ENCODE measurements at places on chromosomes 16 and 17.

GRCh38 chr17:40374821-40375498 lies 10.4 kb upstream of the GJD3 start:
- DNase-seq: no peak

DNA sequence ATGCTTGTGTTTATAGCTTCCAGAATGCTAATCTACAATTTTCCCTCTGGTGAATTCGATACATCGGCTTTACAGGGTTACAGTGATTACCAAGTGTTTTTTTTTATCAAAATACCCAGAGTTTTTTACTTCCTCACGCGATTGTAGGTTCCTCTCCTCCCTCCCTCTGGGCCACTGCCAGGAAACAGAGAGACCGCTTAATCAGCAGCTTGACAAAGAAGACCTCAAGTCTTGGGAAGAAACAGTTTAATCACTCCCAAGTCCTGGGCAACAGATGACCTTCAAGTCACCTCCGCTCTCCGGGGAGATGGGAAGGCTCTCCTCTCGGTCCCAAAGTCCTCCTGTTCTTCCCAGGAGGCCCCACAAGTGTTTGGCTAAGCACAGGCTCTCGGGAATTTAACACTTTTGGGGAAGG lies 23.5 kb downstream of the SMTNL2 start:
- no peak for DNase-seq

DNA sequence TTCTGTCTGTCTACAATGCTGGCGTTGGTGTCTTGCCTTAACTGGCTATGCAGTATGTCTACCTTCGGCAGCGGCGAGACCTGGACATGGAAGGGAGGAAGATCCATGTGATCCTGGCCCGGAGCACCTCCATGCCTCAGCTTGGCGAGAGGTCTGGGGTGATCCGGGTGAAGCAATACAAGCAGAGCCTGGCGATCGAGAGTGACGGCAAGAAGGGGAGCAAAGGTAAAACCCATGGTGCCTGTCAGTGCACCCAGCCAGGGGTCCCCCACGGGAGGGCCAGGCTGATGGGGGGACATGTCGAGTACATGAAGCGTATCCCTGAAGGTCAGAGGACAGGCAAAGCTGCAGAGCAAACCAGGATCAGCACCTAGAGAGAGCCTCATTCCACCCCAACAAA lies 22.8 kb downstream of the PCTP start:
- DNase-seq: no peak

DNA sequence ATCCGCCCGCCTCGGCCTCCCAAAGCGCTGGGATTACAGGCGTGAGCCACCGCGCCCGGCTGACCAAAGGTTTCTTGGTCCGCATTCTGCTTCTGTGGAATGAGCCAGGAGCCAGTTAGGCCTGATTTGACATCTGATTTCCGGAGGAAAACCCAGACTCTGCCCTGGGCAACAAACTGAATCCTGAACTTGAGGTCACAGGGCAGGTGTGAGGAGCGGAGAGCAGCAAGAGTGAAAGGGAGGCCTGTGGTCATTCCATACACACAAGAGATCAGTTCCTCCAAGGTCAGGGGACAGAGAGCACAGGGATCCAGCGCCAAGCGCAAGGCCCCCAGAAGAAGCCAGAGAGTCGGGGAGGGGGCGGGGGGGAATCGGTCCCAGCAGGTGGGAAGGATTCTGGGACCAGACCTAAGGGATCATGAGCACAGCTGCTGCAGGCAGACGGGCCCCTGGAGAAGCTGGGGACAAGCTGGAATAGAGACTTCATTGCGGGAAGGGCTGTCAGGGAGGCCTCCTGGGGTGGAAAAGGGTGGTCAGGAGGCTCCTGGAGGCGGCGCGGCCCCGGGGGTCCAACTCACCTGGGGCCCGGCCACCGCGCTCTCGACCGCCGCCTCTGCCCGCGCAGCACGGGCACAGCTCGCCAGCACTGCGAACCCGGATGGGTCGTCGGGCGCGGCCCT lies 436 bp downstream of the SHPK start:
- DNase-seq: no peak

- no peak for DNase-seq
Observed at GRCh38 chr17:78925234-78925633, at the start of gene TIMP2. TSS of gene TIMP2 (minus strand) at chr17:78925387. CDS start at chr17:78925088, 299 bp downstream.

GRCh38 chr16:73204359-73205152 lies 156.6 kb upstream of the ZFHX3 start:
- DNase-seq: no peak

DNA sequence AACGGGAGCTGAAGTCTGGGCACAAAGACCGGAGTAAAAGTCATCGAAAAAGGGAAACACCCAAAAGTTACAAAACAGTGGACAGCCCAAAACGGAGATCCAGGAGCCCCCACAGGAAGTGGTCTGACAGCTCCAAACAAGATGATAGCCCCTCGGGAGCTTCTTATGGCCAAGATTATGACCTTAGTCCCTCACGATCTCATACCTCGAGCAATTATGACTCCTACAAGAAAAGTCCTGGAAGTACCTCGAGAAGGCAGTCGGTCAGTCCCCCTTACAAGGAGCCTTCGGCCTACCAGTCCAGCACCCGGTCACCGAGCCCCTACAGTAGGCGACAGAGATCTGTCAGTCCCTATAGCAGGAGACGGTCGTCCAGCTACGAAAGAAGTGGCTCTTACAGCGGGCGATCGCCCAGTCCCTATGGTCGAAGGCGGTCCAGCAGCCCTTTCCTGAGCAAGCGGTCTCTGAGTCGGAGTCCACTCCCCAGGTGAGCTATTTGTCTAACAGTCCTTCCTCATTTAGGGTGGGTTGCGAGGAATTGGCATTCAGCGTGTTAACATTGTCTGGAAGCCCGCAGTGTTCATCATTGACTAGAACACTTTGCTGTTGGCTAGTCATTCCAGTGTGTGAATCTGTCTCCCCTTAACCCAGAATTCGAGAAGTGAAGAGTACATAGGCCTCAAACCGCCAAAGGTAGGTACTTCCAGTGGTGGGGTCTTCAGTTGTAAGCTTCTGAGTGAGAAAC lies 1.5 kb downstream of the CDK12 start:
- no peak for DNase-seq

DNA sequence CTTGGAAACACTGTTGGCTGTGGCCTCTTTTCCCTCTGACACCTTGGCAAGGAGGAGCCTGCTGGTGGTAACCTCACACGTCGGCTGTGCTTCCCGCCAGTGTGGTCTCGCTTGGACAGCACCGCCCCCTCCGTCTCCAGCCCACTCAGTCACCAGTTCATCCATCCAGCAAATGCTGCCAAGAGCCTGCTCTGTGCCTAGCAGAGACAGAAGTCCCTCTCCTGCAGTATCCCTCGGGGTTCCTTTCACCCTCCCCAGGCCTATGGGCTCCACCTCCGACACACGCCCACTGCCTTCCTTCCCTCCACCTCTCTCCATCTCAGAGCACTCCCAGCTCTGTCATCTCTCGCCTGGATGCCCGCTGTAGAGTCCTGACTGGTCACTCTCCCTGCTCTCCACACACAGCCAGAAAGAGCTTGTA lies 12.3 kb downstream of the CACNG4 start:
- DNase-seq: no peak

All from GM12892 (cell line).